Fibroblast of mammary gland (primary cell): ENCODE measurements at places on chromosomes 7 and 10.

DNA sequence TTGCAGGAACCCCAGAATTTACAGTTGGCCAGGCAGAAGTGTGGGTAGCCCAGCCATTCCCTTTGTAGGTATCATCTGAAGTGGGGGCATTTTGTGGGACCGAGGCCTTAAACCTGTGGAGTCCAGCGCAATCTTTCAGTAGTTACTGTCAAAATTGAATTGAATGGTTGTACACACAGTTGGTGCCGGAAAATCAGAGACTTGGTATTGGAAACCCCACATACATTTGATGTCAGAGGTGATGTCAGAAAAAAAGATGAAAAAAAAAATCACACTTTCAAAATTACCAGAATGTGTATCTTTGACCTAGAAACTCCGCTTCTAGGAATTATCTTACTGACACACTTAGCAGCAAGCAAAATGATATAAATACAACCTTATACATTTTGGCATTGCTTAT is 153.8 kb upstream of the PLXNA4 start:
- no peak for DNase-seq

DNA sequence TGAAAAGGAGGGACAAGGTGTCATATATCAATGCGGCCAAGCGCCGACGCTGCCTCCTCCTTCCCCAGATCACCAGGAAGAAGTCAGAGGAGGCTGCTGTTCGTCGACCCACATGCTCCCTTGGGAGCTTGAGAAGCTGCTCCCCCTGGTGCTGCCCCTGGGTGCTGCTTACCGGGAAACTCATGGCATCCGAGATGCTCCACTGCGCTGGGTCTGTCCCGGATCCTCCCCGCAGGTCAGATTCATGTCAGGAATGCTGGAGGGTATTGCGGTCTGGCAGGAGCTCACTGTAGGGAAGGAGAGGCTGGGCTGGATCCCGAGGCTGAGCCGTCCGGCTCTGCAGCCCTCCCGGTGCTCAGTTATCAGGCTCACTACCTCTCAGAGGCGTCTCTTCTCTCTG is 123.7 kb upstream of the FAM20C start:
- peak; percentile 46 for DNase-seq

- peak; percentile 31 for DNase-seq
Measured at GRCh38 chr10:54800741-54801421, at the start of gene PCDH15. PCDH15 (minus strand) TSS chr10:54801231; CDS start chr10:54664262, 136,969 bp downstream.

GRCh38 chr10:11048707-11049278 is 31.1 kb downstream of the CELF2 start:
- DNase-seq, result no peak

GRCh38 chr7:73738220-73738611 is 386 bp downstream of the ABHD11 start:
- peak; percentile 35 for DNase-seq

GRCh38 chr7:97043281-97043680 is 18.6 kb upstream of the DLX5 start:
- no peak for DNase-seq

DNA sequence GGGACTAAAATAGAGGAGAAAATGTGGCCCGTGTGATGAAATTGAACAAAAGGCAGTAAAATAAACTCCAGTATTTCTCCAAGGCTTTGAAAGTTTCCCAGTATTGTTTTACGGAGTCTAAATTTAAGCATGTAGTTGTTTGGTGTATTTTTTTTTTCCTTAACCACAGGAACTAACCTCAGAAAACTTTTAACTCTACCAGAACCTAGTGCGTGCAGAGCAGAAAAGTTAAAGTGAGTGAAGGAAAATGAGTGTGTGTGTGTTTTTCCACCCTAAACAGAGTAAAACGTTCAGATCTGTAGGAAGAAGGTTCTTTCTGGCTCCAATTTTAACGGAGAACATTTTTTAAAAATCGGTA is 812 bp downstream of the PROSER2 start:
- DNase-seq, result no peak

DNA sequence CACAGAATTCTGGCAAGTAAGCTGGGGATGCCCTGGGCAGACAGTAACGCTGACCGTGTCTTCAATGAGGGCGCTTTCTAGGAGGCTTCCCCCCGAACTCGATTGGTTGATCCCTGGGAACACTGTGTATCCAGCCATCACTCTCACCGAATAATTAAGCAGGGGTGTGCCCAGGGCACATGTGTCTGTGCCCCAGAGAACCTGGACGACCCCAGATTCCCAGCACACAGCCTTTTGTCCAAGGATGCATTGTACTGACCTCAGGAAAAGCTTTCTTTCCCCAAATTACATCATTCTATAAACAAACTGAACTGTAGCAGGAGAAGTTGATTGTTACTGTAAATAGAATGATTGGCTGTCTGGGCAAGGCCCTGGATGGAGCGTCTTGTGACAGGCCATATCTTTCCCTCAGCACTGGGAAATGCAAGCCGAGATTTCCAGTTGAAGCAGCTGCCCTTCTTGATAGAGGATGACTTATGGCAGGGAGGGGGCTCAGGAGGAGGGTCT is 6.6 kb upstream of the DEPP1 start:
- DNase-seq, result no peak

GRCh38 chr7:7653593-7654187 is 13.1 kb downstream of the UMAD1 start:
- DNase-seq, result peak; percentile 21

DNA sequence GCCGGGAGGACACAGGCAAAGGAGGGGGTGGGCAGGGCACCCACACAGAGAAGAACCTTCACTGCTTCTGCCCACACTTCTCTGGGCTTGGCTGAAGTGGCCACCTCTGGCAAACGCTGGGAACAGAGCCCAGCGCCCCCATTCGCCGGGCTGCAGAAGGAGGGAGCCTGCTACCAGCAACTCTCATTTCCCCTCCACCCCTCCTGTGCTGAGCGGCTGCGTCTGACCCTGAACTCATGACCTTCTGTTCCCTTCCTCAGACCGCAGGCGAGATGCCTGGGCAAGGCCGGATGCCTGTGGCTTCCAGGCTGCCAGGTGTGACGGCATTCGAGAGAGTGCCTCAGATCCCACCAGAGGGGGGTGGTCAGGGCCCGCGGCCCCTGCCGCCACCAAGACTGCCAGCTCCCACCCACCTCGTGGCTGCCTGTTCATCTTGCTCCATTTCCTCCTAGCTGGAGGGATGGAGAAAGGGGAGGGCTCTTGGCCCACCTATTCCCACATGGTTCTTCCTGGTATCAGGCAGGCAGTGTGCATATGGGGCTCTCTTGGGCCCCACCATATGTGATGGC is 19.8 kb downstream of the DNAJB12 start:
- DNase-seq, result peak; percentile 99

DNA sequence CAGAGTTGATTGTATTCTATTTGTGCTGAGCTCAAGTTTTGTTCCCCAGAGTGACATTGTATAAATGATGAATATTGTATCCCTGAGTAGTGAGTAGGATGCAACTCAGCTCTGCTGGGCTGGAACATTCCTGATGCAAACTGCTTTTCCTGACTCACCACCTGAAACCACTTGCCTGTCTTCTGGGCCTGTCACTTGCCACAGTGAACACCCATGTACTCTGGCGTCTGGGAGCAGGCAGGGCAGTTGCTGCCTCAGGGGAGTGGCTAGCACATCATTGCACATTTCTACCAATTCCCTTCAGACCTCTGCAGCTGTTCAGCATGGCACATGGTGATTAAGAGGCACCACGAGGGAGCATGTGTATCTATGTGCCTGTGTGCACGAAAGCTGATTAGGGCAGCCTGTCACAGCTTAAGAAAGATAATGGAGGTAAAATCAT is 157.3 kb downstream of the SND1 start:
- peak; percentile 90 for DNase-seq

DNA sequence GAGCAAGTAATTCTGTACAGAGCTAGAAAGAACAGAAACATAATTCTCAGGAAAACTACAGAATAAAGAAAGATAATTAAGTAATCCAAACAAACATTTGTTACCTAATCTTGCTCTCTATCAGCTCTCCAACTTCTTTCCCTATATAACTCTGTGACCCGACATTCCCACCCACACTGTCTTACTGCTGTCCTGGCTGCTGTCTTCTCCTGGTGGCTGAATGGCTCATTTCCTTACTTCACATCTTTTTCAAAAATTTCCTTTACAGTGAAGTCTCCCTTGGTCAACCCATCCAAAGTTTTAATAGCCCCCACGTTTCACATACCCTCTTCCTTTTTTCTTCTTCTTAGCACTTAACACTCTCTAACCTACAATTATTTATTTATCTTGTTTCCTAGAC is 64.0 kb downstream of the HYCC1 start:
- no peak for DNase-seq

- DNase-seq, result peak; percentile 54
Measured at GRCh38 chr10:72257051-72257892, 16.5 kb upstream of the DDIT4 start.

DNA sequence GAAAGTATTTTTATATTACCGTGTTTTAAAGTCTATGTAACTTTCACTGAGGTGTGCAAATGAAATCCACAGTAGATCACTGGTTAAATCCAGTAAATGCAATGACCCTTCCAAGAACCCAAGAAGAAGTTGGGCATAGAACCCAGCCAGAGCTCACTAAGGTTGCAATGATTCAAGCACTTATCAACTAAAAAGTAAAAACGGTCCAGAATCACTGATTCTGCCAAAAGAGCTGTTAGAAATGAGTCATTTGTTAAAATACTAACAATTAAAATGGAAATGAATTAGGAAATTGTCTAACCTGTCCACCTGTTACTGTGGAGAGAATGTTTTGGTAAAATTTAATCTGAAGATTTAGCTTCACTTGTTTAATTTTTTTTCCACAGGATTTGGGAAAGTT is 74.4 kb downstream of the ANK3 start:
- peak; percentile 16 for DNase-seq

DNA sequence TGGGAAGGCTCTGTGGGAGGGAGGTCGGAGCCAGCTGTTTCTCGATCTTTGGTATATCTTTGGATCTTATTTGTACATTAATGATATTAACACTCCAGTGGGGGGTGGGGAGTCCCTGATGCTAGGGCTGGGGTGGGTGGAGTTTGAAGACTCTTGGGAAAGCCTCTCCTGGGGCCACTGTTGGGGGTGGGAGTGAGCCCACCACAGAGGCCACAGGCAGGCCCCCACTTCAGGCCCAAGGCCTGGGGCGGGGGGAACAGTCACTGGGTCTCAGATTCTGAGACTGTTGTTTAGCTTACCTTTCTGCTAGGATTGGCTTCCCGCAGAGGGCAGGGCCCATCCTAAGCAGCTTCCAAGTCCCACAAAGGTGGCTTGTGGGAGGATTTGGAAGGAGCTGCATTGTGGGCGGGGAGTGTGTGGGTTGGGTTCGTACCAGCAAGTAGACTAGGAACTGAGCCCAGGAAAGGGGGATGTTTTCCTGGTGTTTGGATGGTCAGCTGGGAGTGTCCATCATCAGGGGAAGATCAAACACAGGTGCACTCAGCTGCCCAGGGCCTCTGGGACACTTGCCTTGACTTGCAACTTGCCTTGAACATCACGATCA is 11.9 kb downstream of the YKT6 start:
- no peak for DNase-seq

GRCh38 chr10:74150204-74150989 is at the start of gene AP3M1:
AP3M1 (minus strand) TSS chr10:74150828; CDS start chr10:74138379, 12,449 bp downstream.
- DNase-seq, result no peak

DNA sequence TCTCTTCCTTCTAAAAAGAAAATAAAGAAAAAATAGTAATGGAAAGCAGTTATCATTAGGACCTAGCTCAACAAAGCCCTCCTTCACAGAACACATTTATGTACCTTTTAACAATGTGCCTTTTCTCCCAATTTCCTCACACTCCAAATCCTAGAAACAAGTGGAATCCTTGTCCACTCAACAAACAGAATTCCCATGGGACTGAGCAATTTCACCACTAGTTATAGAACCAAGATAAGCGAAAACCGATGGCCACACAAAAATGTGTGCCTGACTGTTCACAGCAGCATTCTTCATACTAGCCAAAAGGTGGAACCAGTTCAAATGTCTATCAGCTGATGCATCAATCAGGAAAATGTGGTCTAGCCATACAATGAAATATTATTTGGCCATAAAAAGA is 17.3 kb downstream of the DCLRE1C start:
- DNase-seq, result no peak

GRCh38 chr10:84341983-84342382 is 13.6 kb downstream of the CCSER2 start:
- DNase-seq, result no peak

- DNase-seq, result peak; percentile 94
Measured at GRCh38 chr10:31947144-31947926, 18.7 kb upstream of the ARHGAP12 start.

- no peak for DNase-seq
Measured at GRCh38 chr10:114662646-114663217, 4.7 kb upstream of the ABLIM1 start.

- DNase-seq, result no peak
Measured at GRCh38 chr7:151717415-151717814, 159.5 kb downstream of the PRKAG2 start.

DNA sequence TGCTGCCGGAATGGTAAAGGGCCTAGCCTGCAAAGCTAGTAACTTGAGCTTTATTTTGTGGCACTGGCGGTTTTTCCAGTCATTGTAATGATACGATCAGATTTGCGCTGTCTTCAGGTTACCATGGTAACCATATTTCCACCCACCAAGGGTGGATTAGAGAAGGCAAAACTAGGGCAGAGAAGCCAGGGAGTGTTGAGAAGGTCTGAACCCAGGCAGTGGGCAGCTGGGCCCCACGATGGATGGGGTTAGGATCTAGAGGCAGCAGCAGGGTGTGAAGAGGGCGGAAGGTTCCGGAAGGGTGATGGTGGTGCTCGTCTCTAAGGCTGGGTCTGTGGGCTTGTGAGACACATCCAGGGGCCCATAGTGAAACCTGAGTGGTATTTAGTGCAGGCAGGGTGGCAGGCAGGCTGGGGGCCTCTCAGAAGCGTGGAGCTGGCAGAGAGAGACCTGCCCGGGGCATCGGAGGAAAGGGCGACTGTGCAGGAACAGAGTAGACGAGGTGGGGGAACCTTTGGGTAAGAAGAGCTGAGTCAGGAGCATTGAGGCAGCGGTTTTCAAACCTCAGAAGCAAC is 87.9 kb upstream of the GTF2I start:
- no peak for DNase-seq

GRCh38 chr10:130941886-130942285 is 369.6 kb downstream of the TCERG1L start:
- no peak for DNase-seq

DNA sequence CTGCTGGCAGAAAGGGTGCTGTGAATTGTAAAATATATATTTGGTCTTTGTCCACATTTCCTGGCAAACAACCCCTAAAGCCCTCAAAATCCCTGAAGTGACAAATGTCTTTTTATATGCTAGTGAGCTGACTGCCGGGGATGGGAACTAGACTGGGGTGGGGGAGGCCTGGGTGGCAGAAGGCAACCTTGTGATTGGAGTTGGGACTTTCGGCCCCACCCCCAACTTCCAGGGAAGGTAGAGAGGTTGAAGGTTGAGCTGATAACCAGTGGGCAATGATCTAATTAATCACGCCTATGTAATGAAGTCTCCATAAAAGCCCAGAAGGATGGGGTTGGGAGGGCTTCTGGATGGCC is 2.7 kb downstream of the EPHA1 start:
- DNase-seq, result no peak

DNA sequence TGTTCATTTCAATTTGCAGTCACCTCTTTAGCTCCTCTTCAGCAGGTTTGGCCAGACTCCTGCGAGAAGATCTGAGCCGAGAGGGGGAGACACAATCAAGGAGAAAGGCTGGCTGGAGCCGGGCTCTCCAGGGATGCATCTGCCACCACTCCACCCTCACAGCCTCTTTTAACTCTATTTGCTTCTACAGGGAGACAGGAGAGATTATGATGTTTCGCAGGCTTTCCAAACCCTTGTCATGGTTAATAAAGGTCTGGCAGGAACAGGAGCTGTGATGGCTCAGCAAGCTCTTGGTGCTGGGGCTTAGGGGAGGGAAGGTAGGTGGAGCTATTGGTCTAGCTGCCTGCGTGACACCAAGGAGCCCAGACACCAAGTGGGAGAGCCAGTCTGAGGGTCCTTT is 448.1 kb upstream of the PODXL start:
- DNase-seq, result peak; percentile 24
